ENCODE measurements at places on chromosomes 3 and 15.

- no peak for DNase-seq
These were observed 253 bp downstream of the IFT80 start for GRCh38 chr3:160398820-160399124.

- DNase-seq = no peak
These were observed 522.8 kb downstream of the NLGN1 start for GRCh38 chr3:173920386-173920785.

DNA sequence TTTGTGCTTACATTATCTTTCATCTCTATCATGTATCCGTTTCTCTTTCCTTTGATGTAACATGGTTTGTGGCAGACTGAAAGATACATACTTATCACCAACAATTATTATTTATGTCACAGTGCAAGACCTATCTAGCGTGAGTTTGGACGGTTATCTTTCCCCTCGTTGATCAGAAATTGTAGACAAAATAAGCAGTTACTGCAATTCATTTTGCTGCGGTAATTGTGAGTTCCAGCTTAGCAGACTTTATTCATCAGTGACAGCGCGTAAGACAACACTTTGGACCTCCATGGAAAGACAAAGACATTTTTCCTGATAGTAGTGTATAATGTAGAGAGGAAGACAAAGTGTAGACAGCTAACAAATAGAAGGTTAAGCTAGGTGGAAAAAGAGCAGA lies 51.0 kb upstream of the UTS2B start:
- DNase-seq = no peak

- DNase-seq = no peak
These were observed 29.6 kb upstream of the SECISBP2L start for GRCh38 chr15:49075881-49076280.

- DNase-seq = no peak
These were observed 377.1 kb upstream of the PROK2 start for GRCh38 chr3:72161881-72162595.

DNA sequence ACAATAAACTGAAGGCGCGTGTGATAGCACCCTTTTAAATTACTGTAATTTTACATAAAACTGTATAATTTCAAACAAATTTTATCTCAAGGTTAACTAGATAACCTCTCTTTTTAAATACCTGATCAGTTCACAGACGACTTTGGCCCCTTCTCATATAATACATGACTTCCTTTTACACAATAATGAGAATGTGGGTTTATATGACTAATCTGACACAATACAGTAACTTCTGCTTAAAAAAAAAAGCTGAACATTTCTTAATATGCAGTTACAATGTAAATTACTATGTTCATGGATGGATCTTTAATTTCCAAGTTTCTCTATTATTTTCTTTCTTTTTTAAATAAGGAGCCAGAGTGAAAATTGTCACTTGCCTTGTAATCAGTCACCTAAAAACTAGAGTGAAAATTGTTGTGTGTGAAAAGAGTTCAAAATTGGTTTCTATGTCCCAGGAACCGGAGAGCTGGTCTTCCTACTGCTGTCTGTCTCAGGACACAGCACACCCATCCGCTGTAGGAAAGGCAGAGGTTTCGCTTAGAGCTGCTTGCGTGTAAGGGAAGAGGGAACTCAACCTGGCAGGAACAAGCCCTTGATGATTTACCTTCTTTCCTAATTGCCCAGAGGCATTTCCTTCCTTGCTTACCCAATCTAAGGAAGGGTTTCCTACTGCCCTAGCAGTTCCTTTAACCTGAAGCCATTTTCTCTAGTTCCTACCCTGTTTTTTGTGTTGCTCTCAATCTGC lies 33.3 kb downstream of the PLD1 start:
- no peak for DNase-seq
